Right ventricle myocardium inferior (tissue), 1 donor: ENCODE measurements at places on chromosomes 2 and 18. TPM values are rescaled to one million over a fixed set of nuclear protein-coding genes. Genes with fewer than 3 reads are reported as not detected.

LAMA3 gene
- 4.1 TPM for total RNA-seq

GREB1L gene
- 6.4 TPM for total RNA-seq

ANKRD62 gene
- not detected for total RNA-seq

ANKRD30B gene
- total RNA-seq: not detected

CREB1 gene
- 57.0 TPM for total RNA-seq

SOX11 gene
- 1.1 TPM for total RNA-seq

ADAM23 gene
- 69.1 TPM for total RNA-seq

WDR7 gene
- total RNA-seq: 21.8 TPM

PRSS56 gene
- total RNA-seq: 0.11 TPM

DNER gene
- total RNA-seq: 3.3 TPM

IL1RN gene
- total RNA-seq: 0.89 TPM

MPPE1 gene
- 34.5 TPM for total RNA-seq

DOCK10 gene
- 2.3 TPM for total RNA-seq

REEP1 gene
- 23.6 TPM for total RNA-seq

TAF4B gene
- total RNA-seq: 1.2 TPM

ZAP70 gene
- 1.6 TPM for total RNA-seq

SCN2A gene
- total RNA-seq: 0.16 TPM

EDAR gene
- 0.14 TPM for total RNA-seq
